ENCODE measurements at places on chromosomes 13 and 19. TPM values are rescaled to one million over a fixed set of nuclear protein-coding genes. Genes with fewer than 3 reads are reported as not detected.
A peak's percentile ranks its signal among the peaks of the same experiment; 100 is the strongest.

- no peaks in the 10 kb centered on the region for H3K27me3 ChIP-seq
- no peak overlapping the region for H3K4me3 ChIP-seq
- no peak overlapping the region for H3K27ac ChIP-seq
Observed at GRCh38 chr13:64347664-64348063, 2882.5 kb downstream of the PCDH9 start.

- H3K27me3 ChIP-seq: peaks cover 8% of the 10 kb centered on the region
- H3K36me3 ChIP-seq: no peaks in the 10 kb centered on the region
- peaks cover 28% of the 10 kb centered on the region for H3K4me1 ChIP-seq
- peak; percentile 16 for DNase-seq
- H3K4me3 ChIP-seq: no peak overlapping the region
- no peak overlapping the region for H3K27ac ChIP-seq
Observed at GRCh38 chr13:71866335-71867130, 471 bp downstream of the DACH1 start.

DNA sequence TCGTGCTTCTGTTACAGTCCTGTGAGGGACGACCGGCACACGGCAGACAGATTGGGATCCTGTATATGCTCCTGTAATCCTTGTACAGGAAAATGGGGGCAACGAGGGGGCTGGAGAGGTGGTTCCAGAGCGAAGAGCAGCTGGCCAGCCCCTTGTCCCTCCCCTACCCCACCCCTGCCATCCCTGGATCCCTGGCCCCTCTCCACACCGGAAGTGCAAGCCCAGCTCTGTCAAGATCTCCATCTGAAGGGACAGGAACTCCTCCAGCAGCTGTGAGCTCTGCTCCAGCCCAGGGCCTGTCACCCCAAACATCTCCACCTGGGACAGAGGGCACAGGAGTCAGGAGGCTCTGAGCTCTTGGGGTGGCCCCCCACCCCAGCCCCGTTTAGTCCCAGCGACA, 5.5 kb upstream of the CCER2 start:
- no peak overlapping the region for H3K4me3 ChIP-seq
- H3K27me3 ChIP-seq: no peaks in the 10 kb centered on the region
- no peak for DNase-seq
- no peak overlapping the region for H3K27ac ChIP-seq
- H3K4me1 ChIP-seq: no peaks in the 10 kb centered on the region
- H3K36me3 ChIP-seq: peaks cover 5% of the 10 kb centered on the region

DNA sequence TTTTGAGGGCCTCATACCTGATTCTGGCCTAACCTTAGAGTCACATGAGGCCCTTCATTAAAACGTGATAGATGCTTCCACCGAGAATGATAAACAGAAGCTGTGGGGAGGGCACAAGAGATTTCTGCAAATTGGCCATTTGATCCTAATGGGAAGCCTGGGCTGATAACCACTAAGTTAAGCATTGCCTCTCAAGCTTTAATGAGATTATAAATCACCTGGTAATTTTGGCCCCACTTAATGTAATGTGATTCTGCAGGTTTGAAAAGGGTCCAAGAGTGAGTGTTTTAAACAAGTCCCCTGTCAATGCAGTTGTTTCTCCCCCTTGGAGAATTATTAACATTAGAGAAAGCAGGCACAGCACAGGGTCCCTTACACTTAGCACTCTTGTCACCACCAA, 42.0 kb downstream of the ZNF486 start:
- no peak overlapping the region for H3K4me3 ChIP-seq
- no peak for DNase-seq
- H3K27me3 ChIP-seq: no peaks in the 10 kb centered on the region
- H3K36me3 ChIP-seq: no peaks in the 10 kb centered on the region
- H3K27ac ChIP-seq: no peak overlapping the region

GRCh38 chr13:99345345-99345744, 38.1 kb upstream of the GPR183 start:
- no peak overlapping the region for H3K27ac ChIP-seq
- no peak overlapping the region for H3K4me3 ChIP-seq
- H3K27me3 ChIP-seq: no peaks in the 10 kb centered on the region
- H3K4me1 ChIP-seq: peaks cover 32% of the 10 kb centered on the region
- H3K36me3 ChIP-seq: peaks cover 69% of the 10 kb centered on the region

DNA sequence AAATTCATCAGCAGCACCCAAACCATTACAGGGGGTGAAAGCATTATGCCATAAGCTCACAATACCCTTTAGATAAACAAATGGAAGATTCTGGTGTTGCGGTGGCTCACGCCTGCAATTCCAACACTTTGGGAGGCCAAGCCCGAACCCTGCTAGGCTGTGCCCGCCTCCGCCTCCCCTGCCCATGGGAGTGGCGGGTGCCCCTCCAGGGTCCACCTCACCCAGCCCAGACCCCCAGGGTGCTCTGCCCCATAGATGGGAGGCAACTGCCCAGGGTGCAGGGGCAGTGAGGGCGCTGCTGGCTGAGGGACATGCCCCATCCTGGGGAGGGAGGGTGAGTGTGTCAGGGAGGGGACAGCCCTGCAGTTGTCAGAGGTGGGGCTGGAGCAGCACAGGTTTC, 10.0 kb upstream of the SIGLECL1 start:
- H3K4me1 ChIP-seq: no peaks in the 10 kb centered on the region
- H3K27me3 ChIP-seq: no peaks in the 10 kb centered on the region
- no peak overlapping the region for H3K27ac ChIP-seq

DNA sequence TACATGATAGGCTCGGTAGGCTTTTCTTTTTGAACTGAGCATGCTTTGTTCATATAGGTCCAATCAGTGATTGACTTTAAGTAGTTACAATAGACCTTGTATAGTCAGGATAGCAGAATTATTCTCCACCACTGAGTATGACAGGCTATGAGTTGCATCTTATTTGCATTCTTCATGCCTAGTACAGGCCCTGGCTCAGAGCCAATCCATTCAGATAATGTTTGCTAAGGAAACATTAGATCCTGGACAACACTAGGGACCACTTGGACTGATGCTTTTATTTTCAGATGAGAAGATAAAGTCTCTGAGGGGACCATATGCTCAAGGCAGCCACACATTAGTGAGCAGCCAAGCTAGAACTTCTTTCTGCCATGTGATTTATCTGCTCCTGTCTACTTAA, 133.9 kb downstream of the KL start:
- H3K4me1 ChIP-seq: no peaks in the 10 kb centered on the region
- no peak for DNase-seq
- H3K27ac ChIP-seq: no peak overlapping the region
- no peak overlapping the region for H3K4me3 ChIP-seq
- H3K36me3 ChIP-seq: no peaks in the 10 kb centered on the region

GRCh38 chr19:46014941-46015686, 7.7 kb downstream of the PGLYRP1 start:
- no peaks in the 10 kb centered on the region for H3K36me3 ChIP-seq
- DNase-seq: peak; percentile 74
- H3K4me1 ChIP-seq: peaks cover 22% of the 10 kb centered on the region
- no peak overlapping the region for H3K27ac ChIP-seq

DNA sequence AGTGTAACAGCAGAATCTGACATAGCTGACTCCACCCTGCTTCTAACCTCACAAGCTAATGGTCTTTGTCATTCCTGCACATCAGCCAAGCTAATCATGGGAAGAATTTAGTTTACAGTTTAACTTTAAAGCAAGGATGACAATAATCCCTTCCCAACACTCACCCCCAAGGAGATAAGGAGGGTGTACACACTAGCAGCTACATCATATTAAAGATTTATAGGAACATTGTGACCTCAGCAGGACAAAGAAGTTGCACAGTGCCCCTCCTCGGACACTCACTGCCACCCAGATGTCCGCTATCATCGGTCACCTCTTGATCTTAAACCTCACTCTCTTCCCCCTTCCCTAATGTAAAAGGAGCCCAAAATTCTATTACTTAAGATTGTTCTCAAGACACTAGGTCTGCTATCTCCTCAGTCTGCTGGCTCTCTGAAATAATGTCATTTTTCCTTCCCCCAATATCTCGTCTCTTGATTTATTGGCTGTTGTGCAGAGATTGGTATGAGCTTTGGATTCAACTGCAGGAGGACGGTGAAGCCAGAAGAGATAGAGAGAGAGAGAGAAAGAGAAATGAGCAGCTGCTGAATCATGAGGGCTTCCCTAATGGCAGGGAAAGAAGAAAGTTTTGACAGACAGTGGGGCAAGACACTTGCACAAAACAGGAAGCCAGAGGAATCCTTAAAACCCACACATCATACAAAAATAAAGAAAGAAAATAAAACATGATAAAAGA, 17.5 kb upstream of the FFAR2 start:
- no peaks in the 10 kb centered on the region for H3K27me3 ChIP-seq
- no peaks in the 10 kb centered on the region for H3K36me3 ChIP-seq
- DNase-seq: no peak
- no peak overlapping the region for H3K27ac ChIP-seq
- H3K4me1 ChIP-seq: no peaks in the 10 kb centered on the region
- H3K4me3 ChIP-seq: no peak overlapping the region

DNA sequence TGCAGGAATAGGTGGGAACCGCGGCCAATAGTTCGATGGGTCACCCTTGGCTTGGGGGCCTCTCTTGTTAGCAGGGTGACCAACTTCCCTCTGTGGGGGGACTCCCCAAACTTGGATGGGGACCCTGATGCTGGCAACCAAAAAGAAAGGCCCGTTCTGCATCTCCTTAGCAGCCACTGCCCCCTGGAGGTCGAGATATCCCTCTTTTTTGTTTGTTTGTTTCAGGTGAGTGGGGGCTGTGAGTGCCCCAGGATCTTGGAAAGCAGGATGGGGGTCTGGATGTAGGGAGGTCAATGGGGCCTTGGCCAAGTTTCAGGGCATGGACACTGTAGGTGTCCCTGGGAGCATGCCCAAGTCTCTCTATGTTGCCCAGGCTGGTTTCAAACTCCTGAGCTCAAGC, 7.7 kb upstream of the CRTC1 start:
- no peaks in the 10 kb centered on the region for H3K36me3 ChIP-seq
- H3K27ac ChIP-seq: no peak overlapping the region
- no peaks in the 10 kb centered on the region for H3K4me1 ChIP-seq
- H3K4me3 ChIP-seq: no peak overlapping the region
- no peaks in the 10 kb centered on the region for H3K27me3 ChIP-seq

- no peaks in the 10 kb centered on the region for H3K36me3 ChIP-seq
- H3K27ac ChIP-seq: no peak overlapping the region
Observed at GRCh38 chr13:81582381-81582780, 1241.5 kb upstream of the SPRY2 start.

DNA sequence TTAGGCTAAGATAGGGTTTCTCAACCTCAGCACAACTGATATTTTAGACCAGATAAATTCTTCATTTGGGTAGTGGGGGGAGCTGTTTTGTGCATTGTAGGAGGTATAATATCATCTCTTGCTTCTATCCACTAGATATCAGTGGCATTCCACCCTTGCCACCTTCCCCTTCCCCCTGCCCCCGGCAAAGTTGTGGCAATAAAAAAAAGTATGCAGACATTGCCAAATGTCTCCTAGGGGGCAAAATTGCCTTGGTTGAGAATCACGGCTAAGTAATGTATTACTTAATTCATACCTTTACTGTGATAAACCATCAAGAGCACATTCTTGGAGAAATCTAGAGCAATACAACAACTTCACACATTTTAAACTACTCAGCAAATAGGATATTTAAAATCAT, 51.4 kb downstream of the UBL3 start:
- H3K4me1 ChIP-seq: peaks cover 4% of the 10 kb centered on the region
- no peak overlapping the region for H3K27ac ChIP-seq

- no peak overlapping the region for H3K27ac ChIP-seq
- no peaks in the 10 kb centered on the region for H3K4me1 ChIP-seq
- no peaks in the 10 kb centered on the region for H3K27me3 ChIP-seq
- no peak for DNase-seq
- H3K4me3 ChIP-seq: no peak overlapping the region
Observed at GRCh38 chr13:94829185-94829836, 117.0 kb upstream of the SOX21 start.

DNA sequence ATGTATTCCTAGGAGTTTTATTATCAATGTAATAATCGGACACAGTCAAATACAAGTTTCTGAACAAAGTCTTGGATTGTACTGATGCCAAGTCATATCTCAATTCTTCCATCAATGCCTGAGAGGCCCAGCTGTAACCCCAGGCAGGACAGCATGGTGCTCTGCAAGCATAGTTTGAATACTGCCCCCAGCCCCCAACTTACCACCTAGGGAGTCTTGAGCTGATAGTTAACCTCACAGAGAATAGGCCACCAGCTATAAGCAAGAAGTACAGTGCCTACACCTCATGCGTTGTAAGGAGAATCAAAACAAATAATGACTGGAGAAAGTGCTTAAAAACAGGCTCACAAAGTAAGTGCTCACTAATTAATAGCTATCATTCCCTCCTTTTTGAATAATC, 2.7 kb downstream of the PROSER1 start:
- H3K4me3 ChIP-seq: peak overlapping the region; percentile 85
- no peaks in the 10 kb centered on the region for H3K27me3 ChIP-seq
- H3K4me1 ChIP-seq: peaks cover 35% of the 10 kb centered on the region
- peaks cover 6% of the 10 kb centered on the region for H3K36me3 ChIP-seq

DNA sequence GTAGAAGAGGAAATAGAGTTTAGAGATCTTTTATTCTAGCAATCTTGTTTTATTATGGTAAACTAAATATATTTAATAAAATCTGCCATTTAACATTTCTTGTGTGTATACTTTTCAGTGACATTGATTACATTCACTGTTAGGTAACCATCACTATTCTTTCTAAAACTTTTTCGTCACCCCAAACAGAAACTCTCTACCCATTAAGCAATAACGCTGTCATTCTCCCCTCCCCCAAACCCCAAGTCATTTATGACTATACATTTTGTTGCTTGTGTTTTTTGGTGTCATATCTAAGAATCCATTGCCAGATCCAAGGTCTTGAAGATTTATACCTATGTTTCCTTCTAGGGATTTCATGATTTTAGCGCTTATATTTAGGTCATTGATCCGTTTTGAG, 10.6 kb downstream of the URI1 start:
- H3K4me1 ChIP-seq: no peaks in the 10 kb centered on the region
- no peaks in the 10 kb centered on the region for H3K27me3 ChIP-seq
- no peak overlapping the region for H3K4me3 ChIP-seq

DNA sequence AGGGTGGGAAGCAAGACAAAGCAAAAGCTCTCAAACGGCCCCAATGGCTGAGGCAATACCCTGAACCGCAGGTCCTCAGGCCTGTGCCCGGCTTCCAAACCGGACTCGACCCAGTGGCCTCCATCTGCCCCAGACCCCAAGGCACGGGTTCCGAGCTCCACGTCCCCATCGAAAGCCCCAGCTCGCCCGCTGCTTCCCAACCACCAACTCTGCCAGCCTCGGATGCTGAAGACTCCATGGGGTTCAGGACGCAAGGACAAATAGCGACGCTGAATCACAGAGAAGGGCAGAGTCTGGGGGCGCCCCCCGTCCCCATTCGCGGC, 559 bp downstream of the POLR2E start:
- no peak overlapping the region for H3K27ac ChIP-seq
- H3K4me1 ChIP-seq: peaks cover 19% of the 10 kb centered on the region
- no peaks in the 10 kb centered on the region for H3K27me3 ChIP-seq
- no peak for DNase-seq

GRCh38 chr19:1902923-1903322, 2.3 kb upstream of the ADAT3 start:
- no peak overlapping the region for H3K4me3 ChIP-seq
- no peaks in the 10 kb centered on the region for H3K36me3 ChIP-seq
- DNase-seq: no peak
- peak overlapping the region; percentile 78 for H3K27ac ChIP-seq
- peaks cover 35% of the 10 kb centered on the region for H3K4me1 ChIP-seq

PTH2 gene
- total RNA-seq: not detected

CYP4F2 gene
- total RNA-seq: not detected

PRR20C gene
- not detected for total RNA-seq
